ENCODE measurements at places on chromosomes 2 and 18.

GRCh38 chr2:54889053-54889452 is 161.2 kb downstream of the RTN4 start:
- no peak for DNase-seq

DNA sequence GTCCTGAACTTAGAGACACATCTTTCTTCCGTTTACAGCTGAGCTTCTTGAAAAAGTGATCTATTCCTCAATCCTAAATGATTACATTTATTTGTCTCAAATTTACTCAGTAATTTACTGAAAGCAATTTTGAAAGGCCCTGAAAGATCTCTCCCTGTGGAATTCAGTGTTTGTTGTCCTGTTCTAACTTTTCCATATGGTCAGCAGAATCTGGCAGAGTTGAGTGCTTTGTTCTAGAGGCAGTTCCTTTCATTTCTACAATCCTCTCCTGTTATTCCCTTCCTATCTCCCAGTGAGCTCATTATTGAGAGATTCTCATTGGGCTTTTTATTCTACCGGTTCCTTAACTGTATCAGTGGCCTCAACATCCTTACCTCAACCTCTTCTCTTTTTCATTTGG is 36.5 kb upstream of the REG3G start:
- DNase-seq = no peak

DNA sequence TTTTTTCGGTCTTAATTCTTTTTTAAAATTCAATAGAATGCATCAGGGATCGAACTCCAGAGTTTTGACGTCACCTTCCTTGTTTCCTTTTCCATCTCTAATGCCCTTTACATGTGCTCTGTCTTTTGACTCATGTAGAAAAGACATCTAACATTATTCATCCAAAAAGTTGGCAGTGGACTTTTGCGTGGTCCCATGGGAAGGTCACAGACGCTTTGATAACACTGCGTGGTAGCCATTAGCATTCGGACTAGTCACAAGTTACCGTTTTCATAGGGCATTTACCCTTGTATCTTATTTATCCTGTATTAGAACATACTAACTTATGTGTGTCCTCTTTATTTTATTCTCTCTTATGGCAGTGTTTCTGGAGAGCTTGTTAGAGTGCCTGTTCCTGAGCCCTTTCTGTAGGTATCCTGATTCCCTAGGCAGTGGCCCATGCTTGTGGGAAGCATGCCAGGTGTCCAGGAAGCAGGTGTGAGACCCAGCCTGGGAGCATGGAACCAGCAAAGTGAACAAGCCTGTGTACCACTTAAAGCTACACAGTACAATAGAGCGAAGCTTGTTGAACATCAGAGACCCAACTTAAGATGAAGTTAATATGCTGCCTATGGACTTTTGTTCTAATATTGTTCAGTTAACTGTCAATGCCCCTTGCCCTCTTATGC is 73.6 kb upstream of the RBM44 start:
- DNase-seq = no peak

DNA sequence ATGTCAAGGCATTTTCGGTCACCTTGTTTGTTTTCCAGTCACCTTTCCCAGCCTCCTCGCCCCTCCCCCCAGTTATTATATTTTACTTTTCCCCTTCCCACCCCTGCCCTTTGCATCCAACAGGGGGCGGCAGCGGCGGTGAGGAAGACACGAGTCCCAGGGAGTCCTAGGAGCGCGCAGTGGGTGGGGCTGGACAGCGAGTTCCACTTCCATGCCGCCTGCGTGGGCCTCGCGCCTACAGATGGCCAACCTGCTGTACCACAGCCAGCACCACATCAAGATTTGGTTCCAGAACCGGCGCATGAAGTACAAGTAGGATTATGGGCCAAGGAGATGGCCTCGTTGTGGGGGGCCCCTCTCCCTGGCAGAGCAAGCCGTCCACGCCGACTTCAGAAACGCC is 37.2 kb upstream of the EVA1A start:
- DNase-seq = no peak

GRCh38 chr2:171405546-171405945 is 28.2 kb downstream of the METTL8 start:
- DNase-seq = no peak

- DNase-seq = no peak
Observed at GRCh38 chr2:230671117-230671516, 41.5 kb upstream of the CAB39 start.

DNA sequence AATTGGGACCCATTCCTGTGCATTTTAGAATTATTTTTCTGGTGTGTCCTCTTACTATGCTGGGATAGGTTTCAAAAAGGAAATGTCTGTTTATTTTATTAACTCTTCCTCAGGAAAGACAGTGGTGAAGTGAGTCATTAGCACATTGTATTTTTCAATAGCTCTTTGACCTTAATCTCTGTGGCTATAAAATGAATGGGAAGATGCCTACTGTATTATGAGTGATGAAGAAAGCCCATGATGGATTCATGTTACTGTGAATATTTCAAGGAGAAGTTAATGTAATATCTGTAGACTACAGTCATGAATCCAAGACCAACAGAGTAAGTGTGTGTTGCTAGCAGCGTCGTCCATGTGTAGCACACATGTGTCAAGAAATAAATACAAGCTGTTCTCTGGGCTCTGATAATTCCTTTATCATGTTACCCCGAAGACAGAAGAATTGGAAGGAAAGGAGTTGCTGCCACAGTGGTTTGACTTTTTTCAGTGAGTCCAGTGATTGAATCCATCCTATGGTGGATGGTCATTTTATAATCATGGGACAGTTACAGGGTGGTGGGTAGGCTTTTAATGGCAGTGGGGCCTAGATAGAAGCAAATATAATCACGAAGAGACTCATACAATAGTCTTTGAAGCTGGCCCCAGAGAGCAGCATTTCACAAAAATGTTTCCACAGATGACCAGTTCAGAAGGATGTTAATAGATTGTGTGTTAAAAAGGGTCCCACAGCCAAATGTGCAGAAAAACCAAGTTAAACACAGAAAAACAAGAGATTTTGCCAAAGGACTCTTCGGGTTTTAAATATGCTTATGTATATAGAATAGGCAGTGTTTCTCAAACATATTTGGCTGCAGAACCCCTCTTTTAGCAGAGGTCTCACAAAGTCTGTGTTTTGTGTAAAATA is 239.7 kb upstream of the RASGRP3 start:
- no peak for DNase-seq

GRCh38 chr2:42230891-42231290 is 61.7 kb downstream of the EML4 start:
- DNase-seq = no peak

GRCh38 chr2:19041434-19042041 is 316.9 kb downstream of the OSR1 start:
- no peak for DNase-seq

GRCh38 chr2:8720741-8721140 is 38.9 kb downstream of the ID2 start:
- DNase-seq = no peak

GRCh38 chr2:13522917-13523821 is 806.4 kb downstream of the TRIB2 start:
- no peak for DNase-seq

GRCh38 chr2:177529166-177529565 is 136.6 kb downstream of the AGPS start:
- DNase-seq = no peak

DNA sequence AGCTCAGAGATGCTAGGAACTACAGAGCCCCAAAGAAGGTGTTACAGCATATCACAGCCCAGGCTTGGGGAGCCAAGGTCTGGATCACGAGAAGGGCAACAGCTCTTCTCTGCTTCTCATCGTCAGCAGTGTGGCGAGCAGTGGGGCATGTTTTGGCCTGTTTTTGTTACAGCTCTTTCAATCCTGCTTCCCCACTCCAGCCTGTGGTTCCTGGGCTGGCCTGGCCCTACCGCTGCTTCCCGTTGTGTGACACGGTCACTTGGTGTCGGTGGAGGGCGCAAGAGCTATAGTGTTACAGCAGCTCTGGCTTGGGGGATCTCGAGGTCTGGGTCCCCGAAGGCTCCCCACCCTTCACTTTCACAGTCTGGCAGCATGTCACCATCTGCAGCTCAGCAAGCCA is 870.2 kb downstream of the CBLN2 start:
- DNase-seq = no peak

Measured in progenitor cell of endocrine pancreas (in vitro differentiated cells).